Activated gamma-delta T cell treated with Interleukin-2 at 50 U/mL for 16 hours (primary cell): ENCODE measurements at places on chromosomes 4 and X.

DNA sequence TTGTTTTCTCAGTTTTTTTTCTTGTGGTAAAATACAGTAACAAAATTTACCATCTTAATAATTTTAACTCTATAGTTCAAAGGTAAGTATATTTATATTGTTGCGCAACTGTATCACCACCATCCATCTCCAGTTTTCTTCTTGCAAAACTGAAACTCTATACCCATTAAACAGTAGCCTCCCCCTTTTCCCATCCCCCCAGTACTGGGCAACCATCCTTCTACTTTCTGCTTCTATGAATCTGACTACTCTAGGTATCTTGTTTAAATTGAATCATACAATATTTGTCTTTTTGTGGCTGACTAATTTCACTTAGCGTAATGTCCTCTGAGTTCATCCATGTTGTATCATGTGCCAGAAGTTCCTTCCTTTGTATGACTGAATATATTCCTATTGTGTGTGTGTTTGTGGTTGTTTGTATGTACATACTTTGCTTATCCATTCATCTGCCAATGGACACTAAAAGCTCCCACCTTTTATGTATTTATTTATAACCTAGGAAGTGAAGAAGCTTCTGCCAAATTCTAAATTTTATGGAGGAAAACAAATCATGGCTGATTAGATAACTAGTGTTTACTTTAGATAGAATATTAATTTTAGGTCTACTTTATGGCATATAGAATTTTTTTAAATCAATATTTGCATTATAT lies 10.0 kb downstream of the ABHD18 start:
- DNase-seq: no peak

GRCh38 chr4:81552086-81552485 lies 80.4 kb upstream of the RASGEF1B start:
- no peak for DNase-seq

DNA sequence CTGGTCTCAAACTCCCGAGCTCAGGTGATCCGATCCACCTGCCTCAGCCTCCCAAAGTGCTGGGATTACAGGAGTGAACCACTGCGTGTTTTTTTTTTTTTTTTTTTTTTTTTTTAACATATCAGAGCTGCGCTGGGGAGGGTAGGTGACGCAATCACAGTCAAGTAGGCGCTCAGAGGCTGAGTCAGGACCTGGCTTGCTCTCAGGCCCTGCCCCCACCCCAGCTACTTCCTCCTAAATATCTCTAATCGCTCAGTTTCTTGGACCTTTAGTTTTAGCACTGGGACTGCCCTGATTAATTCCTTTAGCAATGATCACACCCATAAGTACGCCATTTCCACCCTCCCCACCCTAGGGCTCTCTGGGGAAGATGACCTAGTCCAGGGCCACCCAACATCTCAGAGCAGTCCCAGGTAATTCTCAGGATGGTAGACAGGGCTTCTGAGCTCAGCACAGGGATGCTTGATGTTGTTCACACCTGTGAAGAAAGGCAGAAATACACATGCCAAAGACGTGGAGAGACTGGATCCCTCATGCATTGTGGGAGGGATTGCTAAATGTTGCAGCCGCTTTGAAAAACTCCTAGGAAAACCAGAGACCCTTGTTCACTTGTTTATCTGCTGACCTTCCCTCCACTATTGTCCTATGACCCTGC lies 50.2 kb downstream of the DDX3X start:
- DNase-seq: peak; percentile 23

GRCh38 chrX:40303256-40304077 lies 205.7 kb upstream of the BCOR start:
- no peak for DNase-seq

- no peak for DNase-seq
Measured at GRCh38 chrX:41468647-41469323, 21.6 kb downstream of the NYX start.

- DNase-seq: no peak
Measured at GRCh38 chrX:136203438-136203837, 47.8 kb downstream of the MAP7D3 start.

DNA sequence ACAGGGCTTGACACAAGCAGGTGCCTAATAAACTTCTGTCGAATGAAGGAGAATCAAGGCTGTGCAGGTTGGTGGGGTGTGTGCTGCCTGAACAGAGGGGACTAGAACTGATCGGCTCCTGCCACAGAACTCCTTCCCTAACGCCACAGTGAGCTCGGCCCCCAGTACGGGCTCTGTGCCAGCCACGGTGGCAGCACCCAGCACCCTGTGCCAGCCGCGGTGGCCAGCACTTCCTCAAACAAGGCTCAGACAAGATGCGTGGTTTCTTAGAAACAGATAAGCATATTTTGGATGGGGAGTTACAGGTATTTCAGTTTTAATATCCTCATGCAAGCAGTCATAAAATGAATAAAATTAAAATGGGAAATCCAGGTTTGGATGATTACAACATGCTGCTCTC lies 26.0 kb upstream of the C4orf50 start:
- no peak for DNase-seq

DNA sequence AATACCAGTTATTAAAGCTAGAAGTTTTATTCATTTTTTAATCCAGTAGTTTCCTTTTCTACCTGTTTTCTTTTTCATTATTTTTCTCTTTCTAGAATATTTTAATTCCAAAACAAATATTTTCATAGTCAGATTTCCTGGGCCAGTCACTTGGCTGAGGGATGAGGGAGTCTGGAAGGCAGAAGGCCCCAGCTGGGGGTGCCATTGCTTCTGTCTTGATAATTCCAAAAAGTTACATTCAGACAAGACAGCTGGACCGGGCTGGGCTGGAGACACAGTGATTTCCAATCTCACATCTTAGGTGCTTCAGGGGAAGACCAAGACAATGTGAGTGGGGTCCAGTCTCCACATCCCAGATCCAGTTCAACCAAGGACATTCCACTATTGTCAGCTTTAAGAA lies 263.5 kb downstream of the TMA16 start:
- DNase-seq: no peak

DNA sequence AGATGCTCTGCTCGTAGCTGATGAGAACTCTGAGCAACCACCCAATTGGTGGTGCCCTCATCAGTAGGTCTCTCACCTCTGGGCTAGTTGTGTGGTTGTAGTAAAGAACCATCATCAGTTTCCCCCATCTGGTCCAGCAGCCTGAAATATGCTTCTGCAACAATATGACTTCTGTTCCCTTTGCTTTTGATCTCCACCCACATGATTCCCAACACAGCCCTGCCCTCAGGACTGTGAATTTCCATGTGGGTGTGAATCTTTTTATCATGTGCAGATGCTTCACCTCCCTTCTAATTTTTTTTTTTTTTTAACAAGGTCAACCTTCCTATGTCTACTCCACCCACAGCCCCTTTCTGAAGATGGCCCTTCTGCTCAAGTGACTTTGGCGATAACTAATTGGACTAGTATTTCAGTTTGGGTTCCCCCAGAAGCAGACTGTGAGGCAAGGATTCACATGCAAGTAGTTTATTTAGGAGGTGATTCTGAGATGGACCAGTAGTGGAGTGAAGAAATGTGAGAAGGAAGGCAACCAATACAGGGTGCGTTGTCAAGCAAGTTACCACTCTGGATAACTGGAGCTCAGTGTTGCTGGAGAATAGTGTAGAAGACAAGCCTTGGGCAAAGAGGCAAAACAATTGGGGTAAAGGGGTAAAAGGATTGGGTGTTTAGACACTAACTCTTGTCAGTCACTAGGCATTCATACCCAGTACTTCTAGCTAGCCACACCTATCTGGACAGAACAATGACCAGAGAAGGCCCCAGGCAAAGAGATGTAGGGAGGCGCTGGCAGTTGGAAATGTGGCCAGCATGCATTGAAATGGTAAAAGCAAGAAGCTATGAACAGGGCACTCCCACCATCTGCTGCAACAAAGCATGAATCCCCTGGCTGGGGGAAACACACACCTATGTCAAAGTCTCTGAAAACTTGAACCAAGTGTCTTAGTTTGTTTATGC lies 466.2 kb downstream of the BCOR start:
- no peak for DNase-seq

DNA sequence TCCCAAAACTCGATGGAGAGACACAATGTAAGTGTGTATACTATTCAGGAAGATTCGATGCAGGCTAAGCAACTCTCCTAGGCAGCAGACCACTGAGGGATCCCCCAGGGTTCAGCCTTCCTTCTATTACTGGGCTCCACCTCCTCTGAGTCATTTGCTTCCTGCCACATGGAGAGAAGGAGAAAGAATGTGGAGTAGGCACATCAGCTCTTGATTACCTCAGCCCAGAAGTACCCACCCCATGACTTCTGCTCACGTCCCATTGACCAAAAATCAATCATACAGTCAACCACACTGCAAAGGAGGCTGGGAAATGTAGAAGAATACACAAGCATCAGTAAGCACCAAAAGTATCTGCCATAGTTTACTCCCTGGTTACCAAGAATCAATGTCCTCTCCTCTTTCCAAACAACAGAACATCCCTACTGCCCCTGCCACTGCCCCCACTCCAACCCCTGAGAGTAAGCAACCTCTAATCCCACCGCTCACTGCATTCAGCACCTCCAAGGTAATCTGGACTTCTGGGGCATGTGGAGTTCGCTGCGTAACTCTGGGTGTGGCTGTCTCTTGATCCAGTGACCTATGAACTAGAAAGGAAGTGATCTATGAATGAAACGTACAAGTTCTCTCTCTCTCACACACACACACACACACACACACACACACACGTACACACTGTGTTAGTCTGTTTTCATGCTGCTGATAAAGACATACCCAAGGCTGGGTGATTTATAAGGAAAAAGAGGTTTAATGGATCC lies 91.2 kb upstream of the C1QTNF7 start:
- no peak for DNase-seq

DNA sequence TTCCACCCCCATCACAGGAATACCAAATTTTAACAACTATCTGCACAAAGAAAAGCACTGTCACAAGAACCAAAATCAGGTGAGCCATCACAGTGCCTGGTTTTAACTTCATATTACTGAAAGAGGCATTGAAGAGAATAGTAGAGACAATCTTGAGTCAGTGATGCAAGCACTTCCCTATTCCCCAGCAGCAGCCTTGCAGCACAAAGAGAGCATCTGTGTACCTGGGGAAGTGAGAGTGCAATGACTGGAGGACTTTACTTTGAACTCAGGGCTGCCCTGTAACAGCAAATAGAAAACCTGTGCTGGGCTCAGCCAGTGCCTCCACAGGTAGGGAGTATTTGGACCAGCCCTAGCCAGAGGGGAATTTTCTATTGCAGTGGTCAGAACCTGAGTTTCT lies 361.8 kb downstream of the TEX13C start:
- no peak for DNase-seq

DNA sequence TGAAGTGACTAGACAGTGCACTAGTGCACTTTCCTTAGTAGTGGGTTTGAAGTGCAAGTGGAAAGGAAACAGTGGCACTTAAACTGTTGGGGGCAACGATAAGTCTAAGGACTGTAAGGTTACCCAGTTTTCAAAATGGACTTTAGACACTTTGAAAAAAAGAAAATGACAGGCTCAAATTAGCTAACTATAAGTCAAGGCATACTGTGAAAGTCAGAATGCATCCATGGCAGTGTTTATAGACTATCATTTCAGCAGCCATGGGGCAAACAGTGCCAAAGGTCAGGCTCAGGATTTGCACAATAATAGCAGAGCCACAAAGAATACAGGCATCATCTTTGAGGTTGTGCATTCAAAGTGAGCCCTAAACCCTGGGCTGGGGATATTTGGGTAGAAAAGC lies 104.4 kb downstream of the CXCL13 start:
- no peak for DNase-seq

DNA sequence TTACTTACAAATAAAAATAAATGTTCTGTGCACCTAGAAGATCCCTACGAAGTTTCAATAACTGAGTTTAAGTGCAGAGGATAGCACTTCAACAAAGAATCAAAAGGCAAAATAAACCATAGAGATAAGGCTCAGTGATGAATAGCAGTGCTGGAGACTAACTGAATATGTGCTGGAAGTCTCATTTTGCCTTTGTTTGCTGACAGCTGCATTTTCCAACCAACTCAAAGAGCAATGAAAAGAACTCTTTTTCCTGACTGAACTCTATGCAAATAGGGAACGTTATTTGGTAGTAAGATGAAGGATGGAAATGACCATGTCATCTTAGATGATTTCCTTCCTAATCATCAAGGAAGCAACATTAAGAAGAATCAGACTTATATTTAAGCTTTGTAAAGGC lies 32.7 kb upstream of the ADH7 start:
- no peak for DNase-seq

DNA sequence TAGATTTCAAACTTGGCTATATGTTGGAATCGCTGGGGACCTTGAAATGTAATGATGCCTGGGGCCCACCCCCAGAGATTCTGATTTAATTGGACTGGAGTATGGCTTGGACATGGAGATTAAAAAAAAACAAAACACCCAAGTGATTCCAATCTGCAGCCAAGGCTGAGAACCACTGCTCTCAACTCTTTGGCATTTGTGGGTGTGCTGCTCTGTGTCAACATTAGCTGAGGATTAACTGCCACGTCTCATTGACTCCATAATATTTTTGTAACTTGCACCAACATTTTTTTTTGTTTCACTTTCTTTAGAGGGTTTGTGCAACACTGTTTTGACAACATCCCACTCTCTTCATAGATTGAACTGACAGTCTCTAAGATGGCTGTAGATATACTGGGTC lies 41.1 kb upstream of the PDK3 start:
- no peak for DNase-seq

DNA sequence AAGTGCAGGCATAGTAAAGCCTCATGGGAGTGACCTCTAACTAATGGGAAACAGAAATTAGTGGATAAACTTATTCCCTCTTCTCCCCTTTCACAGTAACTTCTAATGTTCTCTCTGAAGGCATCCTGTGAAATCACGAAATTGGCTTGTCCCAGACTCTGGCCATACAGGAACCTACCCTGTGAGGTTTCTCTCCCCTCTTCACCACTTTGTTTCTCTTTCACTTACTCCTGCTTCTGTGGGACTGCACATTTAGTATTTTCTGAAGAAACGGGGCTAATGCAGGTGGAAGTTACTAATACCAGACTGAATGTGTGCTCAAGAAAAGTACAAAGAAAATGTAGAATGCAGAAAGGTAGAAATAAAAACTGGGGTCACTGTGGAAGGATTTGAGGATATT lies 20.0 kb downstream of the ZNF330 start:
- DNase-seq: no peak

GRCh38 chr4:119678761-119679160 lies 50.2 kb upstream of the PDE5A start:
- no peak for DNase-seq

- no peak for DNase-seq
Measured at GRCh38 chrX:130626521-130626920, 224.7 kb downstream of the RBMX2 start.

DNA sequence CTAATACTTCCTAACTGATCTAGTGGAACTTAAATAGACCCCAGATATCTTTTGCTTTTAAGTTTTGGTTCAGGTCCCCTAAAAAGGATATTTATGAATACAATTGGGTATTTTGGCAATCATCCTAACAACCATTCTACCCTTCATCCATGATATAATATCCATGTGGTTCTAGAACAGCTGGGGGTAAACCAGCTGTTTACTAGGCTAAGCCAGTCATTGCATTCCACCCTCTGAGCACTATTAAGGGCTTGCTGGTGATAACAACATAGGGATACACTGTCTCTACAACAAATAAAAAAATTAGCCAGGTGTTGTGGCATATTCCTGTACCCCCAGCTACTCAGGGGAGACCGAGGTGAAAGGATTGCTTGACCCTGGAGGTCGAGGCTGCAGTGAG lies 54.8 kb upstream of the MAPK10 start:
- DNase-seq: no peak
